ENCODE measurements at places on chromosomes 16 and 17. TPM values are rescaled to one million over a fixed set of nuclear protein-coding genes. Genes with fewer than 3 reads are reported as not detected.

DNA sequence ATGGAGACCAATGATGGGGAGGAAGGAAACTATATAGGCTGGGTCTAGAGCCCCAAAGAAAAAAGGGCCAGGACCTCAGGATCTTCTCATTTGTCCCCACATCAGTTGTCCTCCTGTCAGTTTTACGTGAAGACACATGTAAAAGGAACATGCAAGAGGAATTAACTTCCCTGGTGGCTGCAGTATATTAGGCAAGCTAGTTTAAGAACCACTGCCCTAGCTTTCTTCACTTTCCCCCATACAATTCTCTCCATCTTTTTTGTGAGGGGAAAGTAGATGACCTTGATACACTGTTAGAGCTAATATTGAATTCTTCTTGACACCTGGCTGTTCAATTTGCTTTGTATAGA, 2.3 kb downstream of the MAP3K3 start:
- DNase-seq, result no peak

GRCh38 chr17:44601973-44602372, 44.7 kb downstream of the FZD2 start:
- DNase-seq, result no peak

- no peak for DNase-seq
These were observed 174.6 kb downstream of the WSCD1 start for GRCh38 chr17:6244796-6245195.

GRCh38 chr17:61416540-61417363, 17.1 kb downstream of the TBX2 start:
- peak; percentile 60 for DNase-seq

- DNase-seq, result no peak
These were observed 140.6 kb downstream of the PARN start for GRCh38 chr16:14489460-14489859.

- DNase-seq, result no peak
These were observed 9.7 kb downstream of the CCR7 start for GRCh38 chr17:40555296-40556190.

DNA sequence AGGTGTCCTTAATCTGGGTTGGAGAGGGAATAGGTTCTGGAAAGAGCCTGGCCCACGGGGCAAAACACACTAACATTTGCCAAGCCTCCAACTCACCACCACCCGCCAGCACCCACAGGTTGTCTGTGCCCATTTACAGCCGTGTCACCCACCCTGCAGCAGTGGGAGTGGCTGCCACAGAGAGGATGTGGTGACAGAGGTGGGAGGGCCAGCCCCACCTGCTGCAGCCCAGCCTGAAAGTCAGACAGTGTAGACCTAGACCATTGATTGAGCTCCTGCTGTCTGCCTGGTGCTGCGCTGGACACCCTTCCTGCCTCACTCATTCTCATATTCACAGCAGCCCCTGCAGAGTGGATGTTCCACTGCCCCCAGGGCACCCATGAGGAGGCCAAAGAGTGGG, 44.7 kb downstream of the IL21R start:
- peak; percentile 85 for DNase-seq

DNA sequence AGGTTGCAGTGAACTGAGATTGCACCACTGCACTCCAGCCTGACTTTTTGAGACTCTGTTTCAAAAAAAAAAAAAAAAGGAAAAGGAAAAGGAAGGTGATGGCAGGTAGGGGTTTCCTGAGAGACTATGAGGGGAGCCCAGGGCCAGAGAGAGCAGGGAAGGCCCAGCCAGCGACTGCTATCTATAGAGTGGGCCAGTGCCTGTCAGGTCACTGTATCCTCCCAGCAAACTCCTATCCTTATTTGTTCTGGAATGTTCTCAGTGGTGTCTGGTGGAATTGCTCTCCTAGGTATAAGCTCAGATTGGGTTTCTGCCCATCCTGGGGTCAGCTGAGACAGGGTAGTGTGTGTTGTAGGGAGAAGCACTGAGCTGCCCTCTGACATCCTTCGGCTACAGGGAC, 14.9 kb upstream of the TMEM11 start:
- no peak for DNase-seq

GRCh38 chr16:49859125-49859811, 3.4 kb upstream of the ZNF423 start:
- no peak for DNase-seq

DNA sequence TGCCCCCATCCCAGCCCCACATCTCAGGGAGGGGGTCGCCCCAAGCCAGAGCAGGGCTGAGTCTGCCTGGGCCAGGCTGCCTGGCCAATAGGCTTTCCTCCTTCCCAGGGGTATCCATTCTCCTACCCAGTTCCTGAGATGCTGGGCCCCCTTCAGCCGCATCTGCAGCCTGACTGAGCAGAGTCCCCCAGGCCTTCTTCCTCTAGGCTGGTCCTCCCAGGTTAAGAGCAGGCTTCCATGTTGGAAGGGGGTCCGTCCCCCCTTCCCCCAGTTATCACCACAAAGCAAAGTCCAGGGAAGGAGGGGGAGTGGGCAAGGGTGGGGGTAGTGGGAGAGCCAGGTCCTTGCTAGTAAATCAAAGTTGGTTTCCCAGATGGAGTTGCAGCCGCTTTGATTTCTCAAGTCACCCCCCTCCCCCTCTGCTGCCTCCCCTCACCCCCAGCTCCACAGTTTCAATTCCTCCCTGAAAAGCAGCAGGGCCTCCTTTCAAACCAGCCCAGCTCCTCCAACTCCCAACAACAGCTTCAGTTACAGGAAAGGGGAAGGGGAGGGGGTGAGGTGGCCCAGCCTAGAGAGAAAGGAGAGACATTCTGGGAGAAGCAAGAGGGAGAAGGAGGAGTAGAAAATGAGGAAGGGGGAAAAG, 9.5 kb upstream of the FZD2 start:
- no peak for DNase-seq

DNA sequence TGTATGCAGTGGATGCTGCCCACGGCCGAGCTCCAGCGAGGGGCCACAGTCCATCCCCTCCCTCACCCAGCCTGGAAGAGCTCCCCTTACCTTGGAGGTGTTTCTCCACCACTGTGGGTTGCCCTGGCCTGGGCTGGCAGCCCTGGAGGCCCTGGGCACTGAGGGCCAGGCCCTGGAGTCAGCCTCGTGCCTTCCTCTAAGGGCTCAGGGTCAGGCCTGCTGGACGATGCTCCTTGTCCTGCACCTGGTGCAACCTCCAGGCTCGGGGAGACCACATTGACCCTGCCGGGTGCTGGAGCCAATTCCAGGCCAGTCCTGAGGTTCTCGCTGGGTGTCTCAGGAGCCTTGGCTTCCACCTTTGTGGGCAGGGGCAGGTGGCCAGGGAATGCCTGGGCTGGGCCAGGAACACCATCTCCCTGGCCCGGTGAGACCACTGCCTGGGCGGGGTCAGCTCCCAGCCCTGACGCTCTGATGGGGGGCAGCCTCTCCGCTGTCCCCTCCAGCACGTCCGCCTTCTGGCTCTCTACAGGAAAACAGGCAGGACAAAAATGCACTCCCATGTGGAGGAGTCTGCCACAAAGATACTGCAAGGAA, 10.4 kb downstream of the MYLK3 start:
- no peak for DNase-seq

DNA sequence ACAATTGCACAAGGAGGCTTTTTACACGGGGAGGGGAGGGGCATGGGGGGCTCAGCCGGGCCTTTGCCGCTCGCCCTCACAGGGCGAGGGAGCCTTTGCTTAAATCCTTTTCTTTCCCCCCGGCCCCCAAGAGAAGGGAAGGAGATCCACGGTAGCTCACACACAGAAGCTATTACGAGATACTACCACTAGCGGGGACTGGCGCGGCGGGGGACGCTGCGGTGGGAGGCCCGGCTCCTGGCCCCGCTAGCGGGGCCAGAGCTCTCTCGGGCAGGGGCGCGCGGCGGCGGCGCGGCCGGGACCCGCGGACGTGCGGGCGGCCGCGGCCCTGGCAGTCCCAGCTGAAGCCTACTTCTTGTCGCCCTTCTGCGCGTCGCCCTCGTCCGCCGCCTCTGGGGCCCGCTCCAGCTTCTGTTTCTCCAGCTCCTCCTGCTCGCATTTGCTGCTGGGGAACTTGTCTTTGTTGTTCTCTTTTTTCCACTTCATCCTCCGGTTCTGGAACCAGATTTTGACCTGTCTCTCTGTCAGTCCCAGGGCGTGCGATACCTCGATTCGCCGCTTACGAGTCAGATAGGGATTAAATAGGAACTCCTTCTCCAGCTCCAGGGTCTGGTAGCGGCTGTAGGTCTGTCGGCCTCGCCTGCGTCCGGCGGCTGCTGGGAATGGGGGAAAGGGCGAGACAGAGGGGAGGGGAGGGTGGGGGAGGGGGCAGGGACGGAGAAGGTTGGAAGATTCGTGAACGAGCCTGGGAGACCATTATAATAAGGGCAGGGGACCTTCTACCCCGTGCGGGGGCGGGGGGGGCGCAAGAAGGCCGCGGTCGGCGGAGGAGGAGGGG, 2.0 kb downstream of the HOXB8 start:
- peak; percentile 36 for DNase-seq

DNA sequence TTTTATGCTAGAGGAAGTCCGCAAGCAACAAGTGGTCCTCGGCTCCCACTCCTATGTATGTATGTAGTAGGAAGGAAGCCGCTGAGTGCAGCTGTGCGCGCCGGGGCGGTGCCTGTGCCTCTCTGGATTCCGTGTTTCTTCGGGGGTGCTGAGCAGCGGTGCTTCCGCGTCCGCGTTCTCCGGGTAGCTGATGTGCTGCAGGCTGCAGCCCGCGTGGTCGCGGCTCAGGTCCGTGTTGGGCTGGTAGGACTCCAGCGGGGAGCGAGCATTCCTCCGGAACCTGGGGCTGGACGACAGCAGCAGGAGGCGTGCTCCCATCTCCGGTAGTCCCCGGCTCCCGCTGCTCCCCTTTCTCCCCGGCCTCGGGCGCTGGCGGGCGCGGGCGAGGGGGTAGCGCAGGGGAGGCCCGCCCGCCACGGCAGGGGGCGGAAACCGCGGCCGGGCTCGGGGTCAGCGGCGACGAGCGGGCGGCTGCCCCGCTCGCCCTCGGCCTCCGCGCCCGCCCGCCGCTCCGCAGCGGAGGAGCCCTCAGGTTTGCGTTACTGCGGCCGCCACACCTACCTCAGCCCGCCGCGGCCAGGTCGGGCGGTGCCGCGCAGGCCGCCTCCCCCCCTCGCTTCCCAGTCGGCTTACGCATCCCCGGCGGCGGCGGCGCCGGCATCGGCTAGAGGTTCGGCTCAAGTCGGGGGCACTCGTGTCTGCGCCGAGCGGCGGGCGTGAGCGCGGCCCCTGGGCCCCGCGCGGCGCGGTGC, 487 bp downstream of the C17orf67 start:
- peak; percentile 78 for DNase-seq

- DNase-seq, result no peak
These were observed 190.3 kb downstream of the RBFOX3 start for GRCh38 chr17:79420318-79421243.

DNA sequence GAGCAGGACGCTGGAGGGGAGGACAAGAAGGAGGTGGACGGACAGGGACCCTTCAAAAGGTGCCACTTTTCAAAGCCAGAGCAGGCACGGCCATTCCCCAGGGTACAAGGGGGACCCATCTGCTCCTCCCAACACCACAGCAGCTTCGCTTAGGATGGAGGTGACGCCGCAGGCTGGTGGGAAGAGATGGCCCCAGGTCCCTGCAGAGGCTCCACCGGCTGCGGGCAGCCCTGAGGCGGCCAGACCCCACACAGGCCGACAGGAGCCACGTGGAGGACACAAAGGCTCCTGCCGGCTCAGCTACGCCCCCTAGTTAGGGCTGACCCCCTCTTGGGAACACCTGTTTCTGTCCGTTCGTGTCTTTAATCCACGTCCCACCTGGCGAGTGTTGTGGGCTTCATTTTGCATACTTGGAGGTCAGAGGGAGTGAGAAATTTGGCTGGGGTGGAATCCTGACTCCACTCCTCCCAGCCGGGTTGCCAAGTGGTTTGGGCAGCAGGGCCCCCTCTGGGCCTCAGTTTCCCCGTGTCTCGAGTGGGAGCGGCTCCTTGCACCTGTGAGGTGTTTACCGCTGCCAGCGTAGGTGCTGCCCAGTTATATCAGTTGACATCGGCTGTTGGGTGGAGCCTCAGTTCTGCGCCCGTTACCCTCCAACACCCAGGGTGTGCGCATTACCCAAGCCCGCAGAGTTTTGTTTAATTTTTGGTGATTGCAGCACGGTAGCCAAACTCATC, 5.8 kb upstream of the FN3KRP start:
- DNase-seq, result no peak

DNA sequence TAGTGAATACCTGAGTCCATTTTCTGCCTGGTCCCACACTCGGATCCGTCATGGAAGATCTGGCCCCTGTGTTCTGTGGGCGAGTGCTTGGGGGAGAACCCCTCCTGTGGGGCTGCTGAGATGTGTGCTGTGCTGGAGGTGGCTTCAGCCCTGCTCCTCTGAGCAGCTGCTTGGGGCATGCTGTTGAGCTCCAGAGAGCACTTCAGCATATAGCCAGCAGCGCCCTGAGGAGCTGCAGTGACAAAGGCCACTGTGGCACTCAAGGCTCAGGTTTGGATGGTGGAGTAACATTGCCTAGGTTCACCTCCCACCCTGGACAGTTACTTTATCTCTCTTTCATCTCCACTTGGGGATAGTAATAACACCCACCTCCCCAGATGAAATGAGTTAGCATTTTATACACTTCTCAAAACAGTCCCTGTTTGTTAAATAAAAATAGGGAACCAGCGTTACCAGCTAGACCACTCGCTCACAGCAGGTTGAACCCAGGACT, 75.3 kb downstream of the KSR1 start:
- no peak for DNase-seq

GRCh38 chr17:41476866-41477815, 3.8 kb downstream of the KRT35 start:
- no peak for DNase-seq

Gene RAB26
- total RNA-seq, result 0.42 TPM

Gene PLEKHM1
- total RNA-seq, result 48.6 TPM

Gene TMEM231
- 2.2 TPM for total RNA-seq

Gene PIMREG
- total RNA-seq, result 16.4 TPM

Gene SCARF1
- 1.0 TPM for total RNA-seq

Gene MYH8
- not detected for total RNA-seq

Gene KRTAP4-4
- total RNA-seq, result not detected

Gene NRN1L
- 1.5 TPM for total RNA-seq

Gene NGFR
- not detected for total RNA-seq

Gene ARHGAP23
- 0.17 TPM for total RNA-seq

Gene OSGIN1
- total RNA-seq, result 0.77 TPM

All from activated CD4-positive, alpha-beta T cell treated with anti-CD3 and anti-CD28 coated beads, Interleukin-2, amount 10 ng/mL, durations not matched to agents 7 days and 5 days (primary cell).